ENCODE measurements at places on chromosomes 3 and 15.

GRCh38 chr15:52100807-52101442, 11.7 kb downstream of the BCL2L10 start:
- DNase-seq, result no peak

DNA sequence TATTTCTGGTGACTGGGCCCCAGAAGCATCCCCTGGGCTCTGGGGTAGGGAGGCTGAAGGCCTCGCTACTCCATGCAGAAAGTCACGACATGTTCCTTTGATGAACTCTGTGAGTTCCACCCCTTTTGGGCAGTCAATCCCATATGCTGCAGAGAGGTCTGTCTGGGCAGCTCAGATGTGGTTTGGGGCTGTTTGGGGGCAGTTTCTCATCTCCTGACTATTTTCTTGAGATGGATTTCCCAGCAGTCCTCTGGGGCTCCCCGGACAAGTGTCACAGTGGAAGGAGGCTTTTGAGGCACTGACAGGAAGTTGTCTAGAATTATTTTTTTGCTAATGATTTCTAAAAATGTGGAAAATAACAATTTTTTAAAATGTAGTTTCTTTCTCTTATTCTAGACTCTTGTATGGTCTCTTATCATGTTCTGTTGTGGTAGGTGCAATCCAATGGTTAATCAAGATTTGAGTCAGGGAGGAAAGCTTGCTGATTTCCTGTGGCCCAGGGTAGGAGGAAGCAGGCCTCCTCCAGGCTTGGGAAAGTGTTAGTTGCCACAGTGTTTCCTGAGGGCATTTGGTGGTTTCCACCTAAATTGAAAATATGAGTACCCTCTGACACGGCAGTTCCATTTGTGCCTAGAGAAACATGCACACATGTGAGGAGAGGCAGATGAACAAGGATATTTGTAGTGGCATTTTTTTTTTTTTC, 19.9 kb upstream of the TATDN2 start:
- no peak for DNase-seq

DNA sequence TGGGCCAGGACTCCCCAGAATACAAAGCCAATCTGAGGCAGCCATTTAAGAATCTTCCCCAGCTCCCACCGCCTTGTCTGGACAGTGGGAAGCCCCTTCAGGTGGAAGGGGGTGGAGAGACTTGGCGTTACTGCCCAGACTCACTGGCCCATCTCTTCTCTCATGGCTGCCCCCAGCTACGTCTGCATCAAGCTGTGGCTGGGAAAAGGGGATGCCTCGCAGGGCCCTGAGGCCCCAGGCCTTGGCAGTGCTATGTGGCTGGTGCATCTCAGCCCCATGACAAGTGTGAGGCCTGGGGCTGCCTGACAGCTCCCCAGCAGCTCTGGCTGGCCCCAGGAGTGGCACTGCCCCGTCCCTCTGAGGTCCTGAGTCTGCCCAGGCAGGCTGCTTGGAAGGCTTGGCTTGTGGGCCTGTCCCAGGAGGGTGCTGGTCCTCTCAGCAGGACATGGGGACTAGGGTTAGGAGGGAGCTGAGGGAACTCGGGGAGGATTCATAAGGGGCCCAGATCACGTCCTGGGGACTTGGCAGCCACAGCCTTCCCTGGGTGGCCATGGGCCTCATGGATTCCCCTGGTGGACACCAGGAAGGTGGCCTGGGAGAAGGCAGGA, 20.2 kb upstream of the SLC41A3 start:
- DNase-seq, result no peak

DNA sequence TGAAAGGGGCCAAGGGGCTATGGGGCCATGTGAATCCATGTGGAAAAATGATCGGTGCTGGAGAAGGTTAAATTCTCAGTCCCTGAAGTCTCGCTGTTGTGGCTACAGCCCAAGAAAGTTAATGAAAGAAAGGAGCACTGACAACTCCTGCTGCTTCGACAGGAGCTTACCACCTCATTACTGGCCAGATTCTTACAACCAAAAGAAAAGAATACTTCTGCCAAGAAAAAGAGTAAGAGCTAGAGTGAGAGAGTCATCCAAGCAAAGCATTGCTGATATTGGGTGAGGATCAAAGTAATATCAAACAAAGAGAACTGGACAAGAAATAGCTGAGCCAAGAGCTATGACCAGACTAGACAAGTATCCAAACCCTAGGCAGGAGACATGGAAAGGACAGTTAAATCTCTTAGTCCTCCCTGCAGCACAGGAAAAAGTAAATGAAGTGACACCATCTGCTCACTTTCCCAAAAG, 348.4 kb upstream of the PLSCR5 start:
- DNase-seq, result no peak

DNA sequence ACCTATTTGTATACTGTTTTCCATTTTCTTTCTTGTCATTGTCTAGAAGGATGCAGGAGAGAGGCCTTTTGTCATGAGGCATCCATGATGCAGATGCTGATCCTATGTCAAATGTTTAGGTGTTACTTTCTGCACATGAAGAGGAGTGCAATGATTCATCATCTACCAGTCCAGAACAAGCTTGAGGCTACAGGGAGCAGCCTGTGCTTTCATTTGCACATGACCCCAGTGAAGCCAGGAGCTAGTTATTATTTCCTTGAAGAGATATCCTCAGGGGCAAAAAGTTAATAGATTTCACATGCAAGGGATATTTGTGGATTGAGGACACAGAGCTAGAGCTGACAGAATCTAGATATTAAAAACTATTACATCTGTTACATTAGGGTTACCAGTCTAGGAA, 204.4 kb upstream of the TGFBR2 start:
- DNase-seq, result no peak

DNA sequence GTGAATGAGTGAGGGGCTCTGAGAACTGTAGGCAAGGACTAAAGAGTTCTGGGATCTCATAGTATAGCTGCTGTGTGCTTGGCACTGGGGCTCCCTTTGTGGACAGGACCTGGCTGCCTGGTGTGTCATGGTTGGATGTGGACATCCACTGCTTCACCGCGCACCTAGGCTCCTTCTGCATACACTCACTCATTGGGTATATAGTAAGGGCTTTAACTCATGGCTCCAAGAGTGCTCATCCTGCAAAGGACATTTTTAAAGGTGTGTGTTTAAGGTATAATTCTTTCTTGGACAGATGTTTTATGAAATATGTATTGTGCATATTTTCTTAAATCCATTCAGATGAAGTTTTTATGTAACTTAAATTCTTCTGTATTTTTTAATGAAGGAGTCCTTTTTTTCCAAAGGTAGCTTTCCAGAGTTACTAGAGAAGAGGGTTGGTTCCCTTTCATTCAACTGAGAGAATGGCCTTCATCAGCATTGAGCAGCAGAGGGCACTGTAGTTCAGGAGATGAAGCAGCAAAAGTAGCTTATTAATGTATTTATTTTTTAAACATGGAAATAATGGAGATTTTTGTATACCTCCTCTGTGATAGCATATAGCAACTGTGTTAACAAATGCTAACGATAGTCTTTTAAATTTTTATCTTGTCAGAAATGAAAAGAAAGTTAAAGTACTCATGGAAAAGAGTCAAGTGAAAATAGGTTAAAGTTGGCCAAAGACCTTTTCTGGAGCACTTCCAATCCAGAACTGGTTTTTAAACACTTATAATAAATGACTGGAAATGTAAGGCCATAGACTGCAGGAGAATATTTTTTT, 25.2 kb downstream of the OXNAD1 start:
- no peak for DNase-seq

- DNase-seq, result no peak
Measured at GRCh38 chr3:64908251-64908685, 220.5 kb upstream of the ADAMTS9 start.

GRCh38 chr3:146218880-146219866, 31.7 kb downstream of the PLSCR4 start:
- DNase-seq, result peak; percentile 3

- no peak for DNase-seq
Measured at GRCh38 chr3:39279745-39280517, at the start of gene CX3CR1. Gene CX3CR1 (minus strand): TSS chr3:39280036. CDS start chr3:39266509, 13,527 bp downstream.

DNA sequence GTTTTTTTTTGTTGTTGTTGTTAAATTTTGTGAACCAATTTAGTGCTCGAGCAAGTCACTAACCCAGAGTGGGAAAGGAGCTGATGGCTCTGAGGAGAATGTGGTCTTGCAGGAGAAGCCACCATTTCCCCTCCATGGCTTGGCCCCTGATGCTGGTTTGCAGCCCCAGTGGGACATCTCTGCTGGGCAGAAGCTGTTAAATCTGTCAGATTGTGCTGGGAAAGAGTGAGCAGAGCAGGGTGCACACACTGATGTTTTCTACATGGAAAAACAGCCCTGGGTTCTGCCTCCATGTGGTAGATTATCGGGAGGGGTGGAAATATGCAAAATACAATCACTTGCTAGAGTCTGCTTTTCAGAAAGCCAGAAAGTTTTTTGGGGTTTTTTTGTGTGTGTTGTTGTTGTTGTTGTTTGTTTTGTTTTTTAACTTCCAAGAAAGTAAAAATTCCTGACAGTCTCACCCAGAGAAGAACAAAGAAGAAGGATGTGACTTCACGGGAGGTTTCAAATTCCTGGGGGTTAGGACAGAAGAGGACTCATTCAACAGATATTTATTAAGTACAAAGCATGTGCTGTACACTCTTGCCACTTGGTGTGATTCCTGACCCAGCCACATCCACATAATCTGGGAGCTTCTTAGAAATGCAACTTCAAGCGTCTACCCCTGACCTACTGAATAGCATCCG, 133.7 kb downstream of the FOXB1 start:
- DNase-seq, result no peak

DNA sequence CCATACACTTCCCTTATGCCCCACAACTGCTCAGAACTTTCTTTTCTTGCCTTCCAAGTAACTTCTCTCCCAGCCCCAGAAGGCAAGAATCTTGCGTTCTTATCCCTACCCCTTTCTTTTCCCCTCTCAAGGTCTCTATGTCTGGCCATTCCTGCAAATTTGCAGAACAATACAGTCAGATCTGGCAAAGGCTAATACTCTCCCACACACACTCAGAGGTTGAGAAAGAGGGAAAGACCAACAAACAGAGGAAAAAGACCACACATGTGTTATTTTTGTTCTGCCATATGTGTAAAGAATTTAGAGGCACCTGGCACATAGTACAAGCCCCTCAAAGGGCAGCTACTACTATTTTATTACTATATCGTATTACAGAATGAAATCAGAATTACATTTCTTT, 25.7 kb downstream of the GJD2 start:
- no peak for DNase-seq

GRCh38 chr3:15512166-15512565, 9.3 kb downstream of the COLQ start:
- no peak for DNase-seq

- no peak for DNase-seq
Measured at GRCh38 chr3:170178651-170179050, 2.9 kb downstream of the PHC3 start.

- DNase-seq, result no peak
Measured at GRCh38 chr3:48129921-48130320, 58.3 kb downstream of the CDC25A start.

DNA sequence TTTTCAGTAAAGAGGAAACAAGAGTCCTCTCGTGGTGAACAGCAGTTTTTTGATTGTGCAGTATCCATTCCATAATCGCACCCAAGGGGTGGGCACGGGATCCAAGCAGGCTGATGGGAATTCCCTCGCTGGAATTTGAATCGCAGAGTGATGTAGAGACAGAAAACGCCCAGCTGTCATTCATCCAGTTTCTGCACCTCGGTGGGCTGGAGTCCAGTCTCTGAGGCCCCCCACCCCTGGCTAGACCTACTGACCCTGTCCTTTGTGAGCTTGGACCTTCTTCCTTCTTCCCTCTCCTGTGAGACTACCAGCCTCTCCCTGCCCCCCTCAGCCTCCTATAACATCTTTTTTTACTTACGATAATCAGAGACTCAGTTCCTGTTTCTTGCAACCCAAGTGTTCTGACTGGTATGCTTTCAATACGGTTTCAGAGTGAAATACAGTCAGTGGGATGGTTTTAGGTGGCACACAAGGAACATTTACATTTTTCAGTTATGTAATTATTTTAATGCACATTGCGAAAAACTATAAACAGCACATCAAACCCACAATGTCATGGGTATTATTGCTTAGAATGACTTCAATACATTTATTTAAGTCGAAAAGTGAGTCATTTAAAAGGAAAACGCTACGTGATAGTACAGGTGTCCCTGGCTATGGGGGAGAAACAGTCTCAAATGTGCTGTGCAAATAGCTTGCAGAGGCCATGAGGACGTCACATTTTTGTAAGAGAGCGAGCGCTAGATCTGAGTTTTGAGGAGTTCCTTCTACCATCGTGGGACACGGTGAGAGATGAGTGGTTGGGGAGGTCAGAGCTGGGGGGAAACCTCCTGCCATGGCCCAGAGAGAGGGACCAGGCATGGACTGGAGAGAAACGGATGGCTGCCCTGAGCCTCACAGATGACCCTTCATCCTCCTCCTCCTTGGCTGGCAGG, 37.5 kb upstream of the CHST2 start:
- no peak for DNase-seq

DNA sequence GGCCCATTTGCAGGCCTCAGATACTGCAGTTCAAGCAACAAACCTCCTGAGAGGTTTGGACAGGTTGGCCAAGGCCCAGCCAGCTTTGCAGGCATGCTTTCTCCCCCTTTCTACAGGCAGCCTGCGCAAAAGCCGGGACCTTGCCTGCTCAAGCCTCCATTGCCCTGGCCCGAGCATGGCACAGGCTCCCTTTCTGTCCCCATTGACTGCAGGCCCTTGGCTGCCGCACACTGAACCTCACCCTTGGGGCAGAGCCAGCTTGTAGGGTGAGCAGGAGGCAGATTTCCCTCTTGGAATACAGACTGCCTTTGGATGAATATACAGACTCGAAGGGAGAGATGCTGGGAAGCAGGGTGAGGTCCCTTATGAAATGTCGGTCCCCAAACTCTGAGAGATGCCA, 461.7 kb upstream of the PROK2 start:
- no peak for DNase-seq

DNA sequence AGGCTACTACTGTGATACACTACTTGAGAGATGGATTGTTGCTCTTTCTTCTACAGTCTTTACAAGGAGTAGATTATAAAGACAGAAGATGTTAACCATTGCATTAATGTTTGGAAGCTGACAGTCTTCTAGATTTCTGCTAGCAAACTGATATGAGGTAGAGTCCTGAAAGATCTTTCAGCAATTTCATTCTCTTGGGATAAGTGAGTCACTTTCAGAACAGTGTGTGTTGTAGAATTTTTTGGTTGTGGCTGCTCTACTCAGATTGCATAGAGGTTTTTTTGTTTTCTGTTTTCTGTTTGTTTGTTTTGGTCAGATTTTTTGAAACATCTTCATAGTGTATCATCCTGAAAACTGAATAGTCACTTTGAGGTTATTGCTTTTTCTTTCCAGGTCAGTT, 17.1 kb downstream of the TNFSF10 start:
- no peak for DNase-seq

- no peak for DNase-seq
Measured at GRCh38 chr3:139617672-139618268, 60.0 kb downstream of the NMNAT3 start.

DNA sequence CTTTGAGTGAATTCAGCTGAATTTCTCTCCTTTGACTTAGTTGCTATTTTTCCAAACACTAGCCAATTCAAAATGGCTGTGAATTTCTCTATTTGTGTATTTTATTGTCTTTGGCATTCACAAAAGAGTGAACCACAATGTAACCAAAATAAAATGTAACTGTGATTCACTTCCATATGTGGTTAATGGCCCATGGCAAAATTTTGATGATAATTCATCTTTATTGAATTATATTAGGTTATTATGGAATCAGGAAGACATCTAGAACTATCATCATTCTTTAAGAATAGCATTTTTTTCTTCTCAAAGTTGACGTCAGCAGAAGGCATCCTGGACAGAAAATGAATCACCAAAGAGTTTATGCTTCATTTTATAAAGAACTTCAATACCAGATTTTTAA, 705.3 kb upstream of the NAALADL2 start:
- DNase-seq, result no peak

- DNase-seq, result no peak
Measured at GRCh38 chr3:71299160-71299559, 284.4 kb downstream of the FOXP1 start.

Measured in stimulated activated CD8-positive, alpha-beta memory T cell treated with anti-CD3 and anti-CD28 coated beads, Interleukin-7, amount 100 ng/mL, for 1 hour (primary cell).